Stimulated activated CD4-positive, alpha-beta T cell treated with anti-CD3 and anti-CD28 coated beads, Interleukin-4, amount 100 ng/mL, for 1 hour (primary cell): ENCODE measurements at places on chromosomes 6 and 20.

DNA sequence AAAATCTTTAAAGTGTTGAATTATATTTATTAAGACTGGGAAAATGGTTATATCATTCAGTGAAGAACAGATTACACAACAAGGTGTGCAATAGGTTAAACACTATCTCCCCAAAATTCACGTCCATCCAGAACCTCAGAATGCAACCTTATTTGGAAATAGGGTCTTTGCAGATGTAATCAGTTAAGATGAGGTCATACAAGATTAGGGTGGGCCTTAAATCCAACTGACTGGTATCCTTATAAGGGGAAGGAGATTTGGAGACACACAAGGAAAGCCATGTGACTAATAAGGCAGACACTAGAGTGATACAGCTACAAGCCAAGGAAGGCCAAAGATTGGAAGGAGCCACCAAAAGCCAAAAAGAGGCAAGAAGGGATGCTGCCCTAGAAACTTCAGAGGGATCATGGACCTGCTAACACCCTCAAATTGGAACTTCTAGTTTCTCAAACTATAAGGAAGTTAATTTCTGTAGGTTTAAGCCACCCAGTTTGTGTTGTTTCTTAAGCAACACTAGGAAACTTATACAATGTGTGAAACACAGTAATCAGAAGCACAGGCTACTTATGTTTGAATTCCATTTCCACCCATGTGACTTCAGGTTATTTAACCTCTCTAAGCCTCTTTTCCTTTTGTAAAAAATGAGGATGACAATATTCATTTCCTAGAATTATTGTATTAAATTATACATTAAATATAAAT is 16.9 kb downstream of the ILRUN start:
- DNase-seq: no peak

- DNase-seq: no peak
These were observed 69.2 kb upstream of the TBC1D7 start for GRCh38 chr6:13397359-13398068.

DNA sequence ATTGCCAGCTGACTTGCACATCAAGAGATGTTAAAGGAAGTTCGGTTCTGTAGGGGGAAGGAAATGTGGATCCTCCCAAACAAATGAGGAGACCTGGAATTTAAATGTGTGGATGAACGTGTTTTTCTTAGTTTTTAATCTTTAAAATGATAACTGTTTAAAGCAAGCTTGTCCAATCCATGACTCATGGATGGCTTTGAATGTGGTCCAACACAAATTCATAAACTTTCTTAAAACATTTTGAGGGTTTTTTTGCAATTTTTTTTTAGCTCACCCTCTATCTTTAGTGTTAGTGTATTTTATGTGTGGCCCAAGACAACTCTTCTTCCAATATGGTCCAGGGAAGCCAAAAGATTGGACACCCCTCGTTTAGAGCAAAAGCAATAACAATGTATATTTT is 12.6 kb downstream of the TUBB2B start:
- no peak for DNase-seq

- DNase-seq: no peak
These were observed 58.3 kb downstream of the RIN2 start for GRCh38 chr20:19816386-19816785.

- no peak for DNase-seq
These were observed 15.4 kb downstream of the CST7 start for GRCh38 chr20:24964506-24964840.
